ENCODE measurements at places on chromosomes 5 and 9.
A peak's percentile ranks its signal among the peaks of the same experiment; 100 is the strongest.

DNA sequence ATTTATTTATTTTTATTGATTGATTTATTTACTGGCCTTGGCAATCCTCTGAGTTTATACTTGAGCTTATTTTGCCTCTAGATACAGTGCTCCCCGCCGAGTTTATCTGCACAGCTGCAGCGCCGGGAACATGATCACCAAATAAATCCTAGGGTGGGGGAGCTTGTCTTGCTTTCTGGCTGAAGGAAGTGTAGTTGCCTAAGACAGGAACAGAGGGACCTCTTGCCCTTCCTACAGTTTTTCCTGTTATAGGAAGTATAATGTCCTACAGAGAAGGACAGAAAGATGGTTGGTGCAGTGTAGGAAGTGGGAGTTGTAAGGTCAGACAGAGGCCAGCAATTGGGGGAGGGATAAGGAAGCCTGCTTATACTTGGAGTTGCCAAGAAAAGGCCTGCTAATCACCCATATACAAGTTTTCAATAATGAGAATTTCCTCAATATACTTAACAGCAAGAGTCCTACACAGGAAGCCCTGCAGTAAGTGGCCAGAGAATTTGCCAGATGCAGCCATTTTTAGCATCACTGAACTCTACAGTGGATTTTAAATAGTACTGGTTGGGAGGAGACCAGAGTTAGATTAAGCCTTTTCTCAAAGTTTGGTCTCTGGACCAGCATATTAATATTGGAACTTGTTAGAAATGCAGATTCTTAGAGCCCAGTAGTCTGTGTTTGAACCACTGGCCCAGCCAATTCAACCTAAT, 7.7 kb downstream of the AOPEP start:
- DNase-seq: no peak

DNA sequence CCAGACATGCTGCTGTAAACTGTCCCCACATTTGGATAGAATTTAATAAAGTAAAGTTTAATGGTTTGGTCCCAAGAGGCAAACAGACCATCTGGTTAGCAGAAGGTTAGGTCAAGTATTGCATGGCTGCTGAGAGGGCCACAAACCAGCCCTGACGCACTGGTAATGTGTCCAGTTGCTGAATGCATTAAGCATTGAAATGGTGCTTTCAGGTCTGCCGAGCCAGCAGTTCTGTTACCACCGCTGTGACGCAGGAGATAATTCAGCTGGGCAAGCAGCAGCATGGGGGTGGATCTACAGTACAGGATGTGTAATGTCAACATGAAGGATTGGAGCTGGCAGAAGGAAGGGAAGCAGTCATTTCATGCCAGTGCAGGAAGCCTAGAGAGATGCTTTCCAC, 16.0 kb downstream of the ZNF462 start:
- DNase-seq: no peak

DNA sequence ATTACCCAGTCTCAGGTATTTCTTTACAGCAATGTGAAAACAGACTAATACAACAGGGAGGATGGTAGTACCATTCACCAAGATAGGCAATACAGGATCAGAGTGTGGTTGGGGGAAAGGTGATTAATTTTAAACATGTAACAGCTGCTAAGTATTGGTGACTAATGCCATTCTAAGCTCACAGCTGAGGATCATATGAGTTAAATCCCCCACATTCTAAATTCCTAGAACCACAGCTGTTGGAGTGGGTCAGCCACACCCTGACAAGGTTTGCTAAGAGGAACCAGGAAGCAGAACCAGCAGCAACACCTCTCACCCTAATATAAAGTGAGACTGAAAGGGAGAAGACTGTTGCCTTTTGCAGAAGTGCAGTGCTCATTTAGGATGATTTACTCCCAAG, 24.8 kb downstream of the HSPB3 start:
- no peak for DNase-seq

DNA sequence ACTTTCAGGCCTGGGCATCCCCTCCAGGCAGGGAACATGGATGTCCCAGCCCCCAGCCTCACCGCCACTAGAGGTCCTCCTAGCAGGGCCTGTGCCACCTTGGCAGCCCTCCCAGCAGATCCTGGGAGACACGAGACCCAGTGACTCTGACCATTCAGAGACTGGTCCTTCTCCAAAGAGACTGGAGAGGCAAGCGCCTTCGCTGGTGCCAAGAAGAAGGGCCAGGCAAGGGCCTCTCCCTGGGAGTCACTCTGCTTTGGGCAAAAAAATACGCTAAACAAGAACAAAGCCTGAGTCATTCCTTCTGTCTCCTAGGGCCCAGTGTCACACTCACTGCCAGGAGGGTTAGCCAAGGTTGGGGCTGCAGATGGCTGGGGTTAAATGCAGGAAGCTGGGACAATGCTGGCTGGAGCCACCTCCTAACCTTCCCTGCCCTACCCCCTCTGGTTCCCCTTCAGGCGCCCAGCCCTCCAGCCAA, 35.3 kb upstream of the SMIM23 start:
- peak; percentile 32 for DNase-seq

GRCh38 chr5:18314192-18314778, 680.0 kb downstream of the TAF11L14 start:
- DNase-seq: peak; percentile 32

GRCh38 chr9:85155352-85155751, 485.8 kb downstream of the NTRK2 start:
- DNase-seq: no peak

DNA sequence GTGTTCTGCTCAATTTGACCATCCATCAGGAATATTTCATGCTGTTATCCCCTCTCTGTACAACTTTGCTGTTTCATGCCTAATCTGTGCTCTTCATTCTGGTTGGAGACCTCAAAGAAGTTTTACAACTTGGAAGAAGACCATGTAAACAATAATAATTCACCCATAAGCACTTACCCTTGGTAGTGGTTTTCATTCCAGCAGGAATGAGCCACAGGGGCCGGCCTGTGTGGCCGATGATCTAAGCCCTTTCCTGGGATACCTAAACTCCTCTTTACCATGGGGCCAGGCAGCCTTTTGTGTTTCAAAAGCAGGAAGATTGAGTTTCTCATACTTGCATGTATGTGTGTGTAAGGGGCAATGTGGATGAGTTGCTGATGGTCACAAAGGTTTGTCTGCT, 165.0 kb downstream of the FGF1 start:
- DNase-seq: no peak

DNA sequence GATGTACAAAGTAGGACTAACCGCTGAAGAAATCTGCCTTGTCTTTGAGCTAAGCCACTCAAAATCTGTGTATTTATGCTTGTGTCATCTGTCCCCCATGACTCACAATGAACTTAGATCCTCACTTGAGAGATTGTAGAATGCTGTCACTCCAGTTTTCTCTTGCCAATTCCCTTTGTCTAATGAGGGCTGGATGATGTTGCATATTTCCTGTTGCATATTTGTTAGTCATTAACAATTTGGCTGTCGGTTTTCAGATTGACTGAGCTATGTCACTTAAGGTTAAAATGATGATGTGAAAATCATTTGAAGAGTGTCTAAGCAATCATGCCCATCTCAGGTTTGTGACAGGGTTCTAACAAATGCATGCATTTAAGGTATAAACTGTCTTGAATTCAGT, 481.7 kb downstream of the CDH10 start:
- peak; percentile 45 for DNase-seq

- DNase-seq: no peak
These were observed 6.4 kb upstream of the MEF2C start for GRCh38 chr5:88889189-88890069.

- no peak for DNase-seq
These were observed 117.4 kb downstream of the CCDC171 start for GRCh38 chr9:15670246-15670645.

GRCh38 chr9:83596899-83597504, 25.9 kb upstream of the IDNK start:
- peak; percentile 25 for DNase-seq

DNA sequence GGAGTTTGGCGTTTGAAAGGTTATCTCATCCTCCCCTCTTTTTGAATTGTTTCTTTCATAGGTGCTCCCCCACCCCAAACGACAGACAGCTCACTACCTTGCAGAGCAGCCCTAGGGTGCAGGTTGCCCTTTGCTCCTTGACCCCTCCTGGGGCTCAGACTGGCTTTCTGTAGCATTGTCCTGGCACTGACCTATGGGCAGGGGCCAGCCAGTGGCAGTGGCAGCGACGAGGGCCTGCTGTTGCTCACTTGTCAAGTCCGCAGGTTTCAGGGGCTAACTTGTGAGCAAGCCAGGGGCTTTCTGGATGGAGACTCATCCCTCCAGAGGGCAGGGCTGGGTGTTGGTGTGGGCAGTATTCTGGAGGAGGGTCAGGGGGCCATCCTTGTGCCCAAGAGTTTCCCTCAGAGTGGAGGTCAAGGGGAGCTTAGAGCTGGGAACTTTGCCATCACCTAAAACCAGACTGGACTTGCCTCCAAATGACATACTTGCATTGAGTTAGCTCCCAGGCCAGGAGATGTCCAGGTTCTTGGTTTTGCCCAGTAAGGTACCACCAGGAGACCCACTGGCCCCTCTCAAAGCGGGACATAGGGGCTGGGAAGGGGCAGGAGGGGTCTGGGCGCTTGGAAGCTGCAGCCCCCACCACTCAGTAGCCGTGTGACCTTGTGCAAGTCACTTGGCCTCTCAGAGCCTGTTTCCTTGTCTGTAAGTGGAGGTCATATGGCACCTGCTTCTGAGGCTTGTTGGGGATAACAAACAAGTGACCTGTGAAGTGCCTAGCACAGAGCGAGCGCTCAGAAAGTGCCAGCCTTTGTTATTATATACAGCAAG, 53.5 kb upstream of the CDKN2AIPNL start:
- no peak for DNase-seq

DNA sequence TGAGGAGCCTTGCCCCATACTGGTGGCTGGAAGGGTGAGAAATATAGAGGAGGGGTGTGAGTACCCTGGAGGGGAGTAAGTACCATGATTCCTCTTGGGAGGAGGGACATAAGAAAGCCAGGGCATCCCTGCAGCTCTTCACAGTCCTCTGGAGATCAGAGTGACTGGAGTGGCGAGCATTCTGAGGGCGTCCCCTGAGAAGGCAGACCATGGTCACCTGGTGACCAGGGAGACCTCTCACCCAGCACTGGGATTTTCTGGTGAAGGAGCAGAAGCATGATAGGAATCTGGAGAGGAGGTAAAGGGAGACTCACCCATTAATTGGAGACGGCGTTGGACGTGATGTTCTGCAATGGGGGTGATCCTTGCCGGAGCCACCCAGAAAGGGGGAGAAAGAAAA, 27.7 kb upstream of the GPX3 start:
- no peak for DNase-seq

DNA sequence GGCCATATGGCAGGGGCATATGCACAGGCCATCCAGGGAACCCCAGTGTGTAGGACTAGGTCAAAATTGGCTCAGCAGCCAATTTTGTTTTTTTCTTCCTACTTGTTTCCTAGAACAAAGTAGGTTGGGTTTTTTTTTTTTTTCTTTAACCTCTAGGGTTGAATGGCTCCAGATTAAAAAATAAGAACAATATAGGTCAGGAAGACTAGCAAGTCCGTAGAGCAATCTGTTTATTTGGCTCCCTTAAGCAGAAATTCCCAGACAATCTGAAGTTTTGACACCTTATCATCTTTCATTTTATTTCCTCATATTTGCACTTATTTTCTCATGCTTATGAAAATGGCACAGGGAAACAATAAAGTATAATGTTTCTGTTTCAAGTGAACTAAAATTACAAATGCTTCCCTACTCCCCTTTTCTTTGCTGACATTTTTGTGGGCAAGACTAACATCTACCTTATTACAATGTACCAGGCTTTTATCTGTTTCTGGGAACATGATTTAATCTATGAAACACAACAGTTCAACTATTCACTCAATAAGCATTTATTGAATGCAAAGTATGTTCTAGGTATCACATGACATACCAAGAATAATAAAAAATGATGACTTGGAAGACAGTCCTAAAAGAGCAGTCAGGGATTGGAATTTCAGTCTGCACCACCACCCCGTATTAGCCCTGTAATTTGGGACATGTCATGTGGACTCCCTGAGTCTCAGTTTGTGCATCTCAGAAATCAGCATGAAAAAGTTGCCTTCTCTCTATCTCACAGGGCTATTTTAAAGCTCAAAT, 30.5 kb downstream of the TLR4 start:
- DNase-seq: peak; percentile 18

GRCh38 chr5:76943006-76943405, 9.8 kb upstream of the CRHBP start:
- no peak for DNase-seq
